BE2C (cell line): ENCODE measurements at places on chromosomes 4 and X.

DNA sequence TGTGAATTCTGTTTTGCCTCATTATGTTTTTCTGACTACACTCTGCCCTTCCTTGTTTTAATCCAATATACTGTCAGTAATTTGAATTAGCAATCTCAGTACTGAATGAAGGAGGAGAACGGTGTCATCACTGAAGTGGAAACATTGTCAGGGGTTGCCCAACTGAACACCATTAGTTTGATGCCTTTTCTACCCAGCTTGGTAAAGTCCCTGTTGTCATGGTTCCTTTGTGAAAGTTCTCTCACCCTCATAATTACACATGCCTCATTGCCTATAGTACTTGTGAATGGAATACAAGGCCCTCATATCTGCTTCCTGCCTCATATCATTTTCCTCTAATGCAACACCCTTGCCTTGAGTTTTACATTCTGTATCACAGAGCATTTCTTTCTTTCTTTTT is 76.9 kb downstream of the RRAGB start:
- no peak for DNase-seq

DNA sequence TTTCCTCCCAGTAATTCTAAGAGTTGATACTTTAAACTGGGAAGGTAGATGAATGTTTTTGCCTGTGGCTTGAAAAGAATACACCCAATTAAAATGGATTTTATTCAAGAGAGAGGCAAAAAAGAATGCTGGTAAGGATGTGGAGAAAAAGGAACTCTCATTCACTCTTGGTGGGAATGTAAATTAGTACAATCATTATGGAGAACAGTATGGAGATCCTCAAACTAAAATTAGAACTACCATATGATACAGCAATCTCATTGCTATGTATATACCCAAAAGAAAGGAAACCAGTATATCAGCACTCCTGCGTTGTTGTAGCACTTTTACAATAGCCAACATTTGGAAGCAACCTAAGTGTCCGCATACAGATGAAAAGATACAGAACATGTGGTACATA is 75.2 kb downstream of the ANKRD50 start:
- DNase-seq: no peak

DNA sequence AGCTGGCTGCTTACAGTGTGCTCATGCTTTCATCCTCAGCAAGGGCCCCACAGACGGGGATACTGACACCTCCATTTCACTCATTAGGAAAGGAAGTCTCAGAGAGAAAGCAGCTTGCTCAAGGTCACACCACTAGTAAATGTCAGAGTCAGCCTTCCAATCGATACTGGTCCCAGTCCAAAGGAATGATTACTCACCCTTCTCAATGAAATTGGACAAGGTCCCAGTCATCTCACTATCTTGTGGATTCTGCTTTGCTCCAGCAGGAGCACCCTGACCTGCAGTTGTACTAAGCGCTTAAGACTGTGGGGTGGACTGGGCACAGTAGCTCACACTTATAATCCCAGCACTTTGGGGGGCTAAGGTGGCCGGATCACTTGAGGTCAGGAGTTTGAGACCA is 132.2 kb upstream of the SLC34A2 start:
- no peak for DNase-seq

DNA sequence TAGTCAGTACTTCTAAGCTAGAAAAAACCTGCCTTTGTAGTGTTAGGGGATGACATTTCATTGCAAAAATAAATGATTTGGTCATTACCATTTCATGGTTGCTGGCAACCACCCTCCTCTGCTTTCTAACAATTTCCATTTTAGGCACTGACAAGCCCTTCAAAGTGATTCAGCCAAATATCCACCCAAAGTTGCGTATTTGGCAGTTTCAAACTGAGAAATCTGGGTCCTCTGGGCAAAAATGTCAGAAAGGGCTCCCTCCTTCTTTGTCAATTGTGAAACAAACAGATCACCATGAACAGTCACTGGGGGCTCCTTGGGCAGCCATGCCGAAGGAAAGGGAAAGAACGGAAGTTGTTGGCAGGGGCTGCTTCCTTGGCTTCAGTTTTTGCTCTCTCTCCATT is 33.0 kb downstream of the PLAC1 start:
- DNase-seq: no peak

DNA sequence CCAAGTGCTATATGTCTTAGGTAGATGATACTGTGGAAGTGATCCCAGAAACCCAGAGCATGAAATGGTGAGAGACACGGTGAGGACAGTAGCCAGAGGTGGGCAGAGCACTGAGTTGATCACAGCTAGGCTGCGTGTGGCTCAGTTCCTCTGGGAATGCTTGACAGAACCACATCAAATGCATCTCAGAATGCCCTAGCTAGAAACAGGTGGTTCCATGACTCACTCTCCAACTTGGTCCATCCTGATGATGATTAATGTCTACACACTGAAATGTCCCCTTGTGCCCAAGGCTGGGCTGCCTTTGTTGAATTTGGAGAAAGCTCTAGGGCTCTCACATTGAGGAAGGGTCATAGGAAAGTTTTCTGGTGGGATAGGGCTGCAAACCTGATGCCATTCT is 113.6 kb downstream of the ZNF518B start:
- no peak for DNase-seq

- peak; percentile 40 for DNase-seq
Measured at GRCh38 chr4:20954541-20954940, 254.3 kb downstream of the PACRGL start.

GRCh38 chr4:8874003-8874895 is 2.6 kb upstream of the HMX1 start:
- no peak for DNase-seq

DNA sequence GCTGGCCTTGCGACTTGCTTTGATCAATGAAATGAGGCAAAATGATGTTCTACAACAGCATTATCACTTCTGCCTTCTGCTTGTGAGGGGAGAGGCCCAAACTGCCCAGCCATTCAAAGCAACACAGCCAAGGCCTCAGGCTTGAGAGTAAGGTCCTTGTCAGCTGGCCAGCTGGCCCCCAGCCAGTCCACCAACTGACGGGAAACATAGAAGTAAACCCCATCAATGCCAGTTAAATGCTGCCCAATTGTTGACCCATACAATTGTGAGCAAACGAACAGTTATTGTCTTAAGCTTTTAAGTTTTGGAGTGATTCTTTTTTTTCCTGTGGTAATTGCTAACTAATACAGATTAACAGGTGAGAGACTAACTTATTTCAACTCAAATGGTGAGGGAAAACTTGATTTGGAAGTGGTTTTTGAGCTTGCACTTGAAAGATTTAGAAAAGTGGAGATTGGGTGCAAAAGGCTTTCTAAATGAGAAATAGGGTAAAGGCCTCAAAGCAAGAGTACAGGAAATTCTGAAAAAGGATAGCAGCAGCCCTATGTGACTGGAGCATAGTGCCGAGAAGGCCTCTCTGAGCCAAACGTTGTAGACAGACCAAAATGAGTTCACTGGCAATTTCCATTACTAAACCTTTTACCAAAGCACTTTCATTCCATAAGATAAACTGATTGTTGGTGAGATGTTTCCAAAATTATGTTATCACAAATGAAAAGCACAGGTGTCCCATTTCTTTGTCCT is 66.9 kb downstream of the ARHGEF38 start:
- peak; percentile 80 for DNase-seq

DNA sequence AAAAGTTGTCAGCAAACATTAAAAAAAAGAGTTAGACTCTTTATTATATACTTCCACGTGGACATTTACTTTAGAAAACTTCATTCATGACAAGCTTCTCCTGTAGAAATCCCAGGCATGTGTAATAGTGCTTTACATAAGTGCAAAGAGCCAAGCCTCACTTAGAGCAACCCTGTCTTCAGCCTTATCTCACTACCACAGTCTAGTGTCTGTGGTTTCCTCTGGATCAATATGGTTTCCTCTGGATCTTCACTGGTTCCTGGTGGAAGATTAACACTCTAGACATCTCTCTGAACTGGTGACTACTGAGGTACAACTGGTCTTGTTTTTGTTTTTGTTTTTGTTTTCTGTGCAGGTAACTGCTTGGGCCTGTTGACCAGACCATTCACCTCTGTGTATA is 18.4 kb upstream of the ARMCX5 start:
- DNase-seq: no peak

GRCh38 chr4:6222761-6223292 is 22.5 kb upstream of the JAKMIP1 start:
- DNase-seq: peak; percentile 67

DNA sequence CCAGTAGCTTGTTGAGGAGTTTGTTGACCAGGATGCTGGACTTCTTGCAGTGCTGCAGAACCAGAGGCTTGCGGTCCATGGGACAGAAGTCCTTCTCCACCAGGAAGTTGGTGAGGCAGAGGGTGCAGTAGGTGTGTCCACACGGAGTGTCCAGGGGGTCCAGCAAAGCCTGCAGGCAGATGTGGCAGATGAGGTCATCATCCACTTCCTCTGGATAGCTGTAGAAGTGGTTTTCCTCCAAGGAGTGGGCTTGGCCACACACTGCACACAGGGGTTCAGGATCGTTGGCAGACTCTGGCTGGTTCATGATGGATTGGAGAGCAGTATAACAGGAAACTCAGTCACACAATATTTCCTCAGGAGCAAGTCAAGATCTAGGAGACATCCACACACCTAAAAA is 17.6 kb downstream of the LNX1 start:
- DNase-seq: no peak

DNA sequence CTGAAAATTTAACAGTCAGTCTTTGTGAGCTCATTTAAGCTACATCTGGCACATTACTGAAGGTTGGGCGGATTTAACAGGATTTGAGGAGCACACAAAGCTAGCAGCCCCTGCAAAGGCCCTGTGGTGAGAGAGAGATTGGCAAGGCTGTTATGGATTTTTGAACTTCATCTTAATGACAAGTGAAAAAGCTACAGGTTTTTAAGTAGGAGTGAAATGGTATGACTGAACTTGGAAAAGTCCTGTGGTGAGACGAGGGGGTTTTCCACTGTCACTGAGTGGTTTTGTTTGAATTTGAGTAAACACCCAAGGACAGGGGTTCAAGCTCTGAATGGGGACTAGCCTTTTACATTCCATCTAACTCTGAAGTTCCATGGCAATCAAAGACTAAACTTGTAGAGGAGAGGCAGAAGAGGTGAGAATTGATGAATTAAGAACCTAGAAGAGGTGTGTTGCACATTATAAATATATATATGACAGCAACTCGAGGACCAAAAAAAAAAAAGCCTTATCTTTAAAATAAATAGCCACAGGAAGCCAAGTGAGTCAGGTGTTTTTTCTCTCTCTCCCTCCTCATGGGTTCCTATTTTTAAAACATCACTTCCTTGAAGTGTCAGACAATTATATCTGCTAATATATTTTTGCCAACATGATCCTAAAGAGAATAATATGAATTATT is 47.8 kb upstream of the CLNK start:
- DNase-seq: no peak

GRCh38 chr4:113474017-113474416 is 287.5 kb downstream of the CAMK2D start:
- no peak for DNase-seq

GRCh38 chr4:112952313-112952700 is 97.1 kb upstream of the ANK2 start:
- no peak for DNase-seq

DNA sequence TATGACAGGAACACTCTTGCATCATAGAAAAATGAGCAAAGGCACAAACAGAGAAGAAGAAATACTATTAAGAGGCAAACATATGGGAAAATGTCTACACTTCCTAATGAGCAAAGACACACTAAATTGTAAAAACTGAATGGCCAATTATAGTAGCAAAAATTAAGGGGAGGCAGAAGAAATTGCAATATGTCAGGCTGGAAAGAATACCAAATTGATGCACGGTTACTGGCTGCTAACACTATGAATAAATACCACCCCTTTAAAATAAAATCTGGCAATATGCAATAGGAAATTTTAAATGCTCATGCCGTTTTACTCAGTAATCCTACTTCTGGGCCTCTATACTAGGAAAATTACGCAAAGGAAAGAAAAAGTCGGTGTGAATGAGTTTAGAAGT is 16.0 kb upstream of the PIN4 start:
- no peak for DNase-seq

DNA sequence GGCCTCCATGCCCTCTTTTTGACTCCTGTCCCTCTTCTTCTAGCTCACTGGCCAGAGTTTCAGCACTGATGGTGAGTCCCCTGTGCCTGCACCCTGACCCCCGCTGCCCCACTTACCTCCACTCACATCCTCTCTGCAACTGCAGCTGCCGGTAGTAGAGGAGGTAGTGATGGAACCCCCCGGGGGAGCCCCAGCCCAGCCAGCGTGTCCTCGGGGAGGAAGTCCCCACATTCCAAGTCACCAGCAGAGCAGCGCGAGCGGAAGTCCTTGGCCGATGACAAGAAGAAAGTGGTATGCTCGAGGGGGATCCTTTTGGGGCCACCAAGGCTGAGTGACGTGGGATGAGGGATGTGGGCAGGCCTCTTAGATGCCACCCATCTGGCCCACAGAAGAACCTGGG is 5.8 kb downstream of the ARAF start:
- no peak for DNase-seq

- no peak for DNase-seq
Measured at GRCh38 chrX:6134255-6134654, 94.4 kb downstream of the NLGN4X start.

DNA sequence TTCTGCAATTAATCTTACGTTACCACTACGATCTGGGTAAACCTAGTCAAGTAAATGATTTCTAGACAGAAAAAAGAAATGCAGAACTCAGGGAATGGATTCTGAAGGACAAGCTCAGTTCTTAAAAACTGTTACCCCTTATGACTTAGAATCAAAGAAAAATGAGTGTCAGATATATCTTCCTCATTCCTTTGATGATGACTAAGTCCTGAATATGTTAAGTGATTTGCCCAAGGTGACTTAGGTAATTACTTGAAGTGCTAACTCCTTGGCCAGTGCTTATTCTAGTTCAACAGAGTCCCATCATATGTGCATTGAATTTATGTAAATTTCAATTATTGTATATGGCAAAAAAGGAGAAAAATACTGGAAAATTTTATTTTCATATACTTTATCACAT is 92.5 kb downstream of the PPEF1 start:
- DNase-seq: no peak

- no peak for DNase-seq
Measured at GRCh38 chr4:83180431-83180968, 66.0 kb upstream of the PLAC8 start.
